Stimulated activated naive CD8-positive, alpha-beta T cell treated with anti-CD3 and anti-CD28 coated beads, Interleukin-15, Interleukin-2, amounts not matched to agents 100 U/mL and 50 U/mL, for 24 hours (primary cell): ENCODE measurements at places on chromosomes 5 and 9.

DNA sequence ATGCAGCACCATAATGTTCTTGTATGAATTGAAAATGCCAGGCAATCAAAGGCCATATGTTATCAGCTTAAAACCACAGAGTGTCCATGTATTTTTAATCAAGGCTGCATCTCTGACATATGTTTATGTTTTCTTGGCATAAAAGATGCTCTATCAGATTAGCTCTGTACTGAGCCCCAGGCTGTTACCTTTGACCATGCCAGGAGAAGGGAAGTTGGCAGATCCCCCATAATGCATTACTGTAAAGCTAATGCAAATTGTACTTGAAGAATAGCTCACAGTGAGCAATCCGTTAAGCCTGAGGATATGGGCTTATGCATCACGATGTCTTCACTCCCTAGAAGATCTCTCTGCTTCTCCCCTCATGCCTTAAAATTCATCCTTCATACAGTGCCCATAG, 414.4 kb downstream of the BRINP1 start:
- DNase-seq = no peak

DNA sequence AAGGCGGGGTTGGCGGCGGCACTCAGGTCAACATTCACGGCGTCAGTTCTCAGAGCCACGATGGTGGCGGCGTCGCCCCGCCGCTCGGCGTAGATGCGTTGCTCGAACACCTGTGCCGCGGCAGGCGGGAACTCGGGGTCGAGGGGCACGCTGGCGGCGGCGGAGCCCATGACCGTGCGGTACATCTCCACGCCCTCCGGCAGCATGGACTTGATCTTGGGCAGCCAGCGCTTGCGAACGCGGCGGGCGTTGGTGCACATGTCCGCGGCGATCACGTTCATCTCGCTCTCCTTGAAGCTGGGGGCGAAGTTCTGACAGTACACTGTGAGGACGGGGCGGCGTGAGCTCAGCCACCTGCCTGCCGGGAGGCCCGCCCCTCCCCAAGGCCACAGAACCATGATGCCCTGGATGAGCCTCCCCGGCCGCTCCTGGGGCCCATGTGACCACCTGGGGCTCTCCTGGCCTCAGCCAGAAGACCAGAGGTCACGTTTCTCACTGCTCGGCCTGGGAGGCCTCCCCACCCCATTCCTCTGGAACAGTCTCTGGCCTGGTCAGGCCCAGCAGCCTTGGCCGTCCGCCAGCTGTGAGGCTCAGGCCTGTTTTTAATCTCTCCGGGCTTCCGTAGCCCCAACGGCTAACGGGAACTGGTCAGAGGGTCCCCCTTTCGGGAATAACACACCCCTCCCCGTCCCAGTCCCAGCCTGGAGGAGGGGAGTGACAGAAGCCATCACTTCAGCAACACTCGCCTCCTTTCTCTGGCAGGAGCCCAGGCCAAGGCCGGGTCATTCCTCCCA, 50.7 kb upstream of the UBAC1 start:
- no peak for DNase-seq

GRCh38 chr9:124504530-124505005, 2.6 kb downstream of the NR5A1 start:
- DNase-seq = no peak

- no peak for DNase-seq
Observed at GRCh38 chr5:34447424-34447823, 208.7 kb upstream of the RAI14 start.

GRCh38 chr9:11595756-11596155, 983.0 kb upstream of the PTPRD start:
- no peak for DNase-seq

DNA sequence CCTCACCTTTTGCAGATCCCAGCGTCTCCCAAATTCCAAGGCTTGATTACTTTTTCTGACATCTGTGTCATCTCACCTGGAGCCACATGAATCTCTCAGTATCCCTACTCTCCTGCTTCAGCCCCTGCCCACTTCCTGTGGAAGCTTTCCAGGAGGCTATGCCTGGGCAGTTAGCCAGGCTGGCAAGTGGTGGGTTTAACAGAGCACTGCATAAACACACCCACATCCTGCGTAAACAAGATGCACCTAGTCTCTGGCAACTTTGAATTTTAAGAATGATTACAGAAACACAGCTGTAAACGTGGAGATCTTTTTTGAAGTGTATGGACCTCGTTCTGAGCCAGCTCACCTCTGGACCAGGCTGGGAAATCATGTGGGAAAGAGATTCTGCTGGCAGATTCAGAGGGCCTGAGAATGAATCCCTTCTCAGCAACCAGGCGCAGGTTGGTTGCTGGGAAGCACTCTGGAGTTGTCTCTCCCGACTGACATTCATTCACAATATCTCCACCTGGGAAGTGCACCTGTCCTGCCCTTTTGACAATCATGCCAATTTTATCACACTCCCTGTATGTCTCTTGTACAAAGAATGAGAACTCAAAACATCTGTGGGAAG, 55.7 kb upstream of the FANCC start:
- DNase-seq = no peak
